ENCODE measurements at places on chromosomes 5 and 9.

DNA sequence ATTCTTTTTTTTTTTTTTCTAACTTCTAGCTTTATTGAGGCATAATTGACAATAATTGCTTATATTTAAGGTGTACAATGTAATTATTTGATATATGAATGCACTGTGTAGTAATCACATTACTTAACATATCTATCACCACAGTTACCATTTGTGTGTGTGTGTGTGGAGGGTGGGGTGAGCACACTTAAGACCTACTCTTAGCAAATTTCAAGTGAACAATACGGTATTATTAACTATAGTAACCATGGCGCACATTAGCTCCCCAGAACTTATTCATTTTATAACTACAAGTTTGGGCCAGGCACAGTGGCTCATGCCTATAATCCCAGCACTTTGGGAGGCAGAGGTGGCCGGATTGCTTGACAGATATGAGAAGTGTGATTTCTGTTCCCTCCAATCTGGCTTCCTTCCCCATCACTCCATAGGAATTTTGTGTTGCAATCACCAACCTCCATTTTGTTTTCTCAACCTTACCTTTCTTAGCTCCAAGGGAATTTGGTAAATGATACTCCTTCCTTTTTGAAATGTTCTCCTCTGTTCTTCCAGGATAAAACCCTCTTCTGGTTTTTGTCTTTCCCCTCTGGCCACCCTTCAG, 14.9 kb downstream of the TXN start:
- no peak for DNase-seq

DNA sequence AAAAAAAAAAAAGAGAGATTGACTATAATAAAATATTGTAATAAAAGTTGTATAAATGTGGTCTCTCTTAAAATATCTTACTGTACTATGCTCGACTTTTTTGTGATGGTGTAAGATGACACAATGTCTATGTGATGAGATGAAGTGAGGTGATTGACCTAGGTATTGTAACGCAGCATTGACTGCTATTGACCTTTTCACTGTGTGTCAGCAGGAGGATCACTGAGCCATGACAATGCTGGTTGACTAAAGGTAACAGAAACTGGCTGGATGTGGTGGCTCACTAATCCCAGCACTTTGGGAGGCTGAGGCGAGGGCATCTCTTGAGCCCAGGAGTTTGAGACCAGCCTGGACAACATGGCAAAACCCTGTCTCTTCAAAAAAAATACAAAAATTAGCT, 78.6 kb upstream of the MYO10 start:
- no peak for DNase-seq

DNA sequence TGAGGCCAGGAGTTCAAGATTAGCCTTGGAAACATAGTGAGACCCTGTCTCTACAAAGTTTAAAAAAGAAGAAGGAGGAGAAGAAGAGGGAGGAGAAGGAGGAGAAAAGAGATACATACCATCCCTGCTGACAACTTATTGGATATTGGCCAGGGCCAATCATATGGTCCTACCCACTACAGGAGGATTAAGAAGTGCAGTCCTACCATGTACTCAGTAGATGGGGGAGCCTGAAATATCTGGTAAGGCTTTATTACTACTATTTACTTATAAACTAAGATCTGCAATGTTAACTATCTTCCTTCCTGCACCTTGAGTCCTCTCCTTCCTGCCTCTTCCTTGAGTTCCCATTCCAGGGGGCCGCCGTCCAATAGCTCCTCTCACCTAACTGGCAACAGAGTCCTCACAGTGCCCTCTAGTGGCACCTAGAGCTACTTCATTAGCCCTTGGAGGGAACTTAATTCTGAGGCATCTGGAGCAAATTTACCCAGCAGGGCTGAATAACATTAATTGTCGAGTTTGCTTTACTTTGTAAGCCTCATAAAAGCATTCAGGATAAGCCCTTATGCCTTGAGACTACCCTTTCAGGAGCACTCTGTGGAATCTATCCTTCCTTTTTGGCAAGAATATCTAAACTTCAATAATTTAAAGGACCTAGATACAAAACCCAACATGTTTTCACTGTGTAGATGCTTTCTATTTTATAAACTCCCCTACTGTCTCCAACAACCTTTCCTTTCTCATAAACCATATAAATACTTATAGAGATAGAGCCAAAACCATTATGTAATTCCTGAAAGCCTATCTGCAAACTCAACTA, 39.1 kb upstream of the RANBP6 start:
- peak; percentile 51 for DNase-seq

- DNase-seq = no peak
Observed at GRCh38 chr5:141647851-141648250, 3.4 kb downstream of the FCHSD1 start.

DNA sequence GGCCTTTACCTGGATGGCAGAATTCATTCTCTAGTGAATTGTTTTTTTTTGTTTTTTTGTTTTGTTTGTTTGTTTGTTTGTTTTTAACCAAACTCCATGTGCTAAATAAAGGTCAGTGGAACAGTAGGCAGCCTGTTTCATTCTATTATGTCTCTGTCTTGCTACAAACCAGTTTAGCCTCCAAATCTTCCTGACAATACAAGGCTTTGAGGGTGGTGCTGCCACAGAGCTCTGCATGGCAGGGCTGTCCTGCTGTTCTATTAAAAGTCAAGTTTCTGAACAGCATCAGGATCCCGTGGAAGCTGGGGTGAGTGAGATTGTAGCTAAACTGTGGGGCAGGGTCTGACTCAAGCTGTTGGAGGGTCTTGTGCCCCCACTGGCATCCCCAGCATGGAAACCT, 144.1 kb upstream of the MAST4 start:
- no peak for DNase-seq

DNA sequence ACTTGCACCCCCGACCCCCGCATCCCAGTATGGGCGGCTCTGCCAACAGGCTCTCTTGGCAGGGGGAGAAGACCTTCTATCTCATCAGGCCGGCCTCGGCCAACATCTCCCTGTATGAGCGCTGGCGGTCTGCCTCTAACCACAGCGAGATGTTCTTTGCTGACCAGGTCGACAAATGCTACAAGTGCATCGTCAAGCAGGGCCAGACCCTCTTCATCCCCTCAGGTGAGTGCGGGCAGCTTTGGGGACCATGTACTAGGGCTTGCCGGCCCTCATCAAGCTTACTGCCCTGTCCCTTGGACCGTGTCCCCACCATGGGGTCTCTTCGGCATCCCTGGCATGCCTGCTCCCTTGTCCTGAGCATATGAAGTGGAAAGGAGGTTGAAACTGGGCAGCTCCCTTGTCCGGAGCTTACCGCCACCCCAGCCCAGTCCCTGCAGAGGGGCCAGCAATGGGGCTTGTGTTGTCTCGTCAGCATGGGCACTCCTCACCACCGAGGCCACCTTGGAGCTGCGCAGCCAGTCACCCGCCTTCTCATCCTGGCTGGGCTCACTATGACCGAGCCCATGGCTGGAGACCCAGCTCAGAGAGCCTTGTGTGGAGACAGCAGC, 78.1 kb downstream of the PHF2 start:
- DNase-seq = no peak

GRCh38 chr5:36944607-36945225, 68.1 kb downstream of the NIPBL start:
- peak; percentile 26 for DNase-seq

GRCh38 chr5:129511291-129511690, 51.2 kb downstream of the ADAMTS19 start:
- no peak for DNase-seq

DNA sequence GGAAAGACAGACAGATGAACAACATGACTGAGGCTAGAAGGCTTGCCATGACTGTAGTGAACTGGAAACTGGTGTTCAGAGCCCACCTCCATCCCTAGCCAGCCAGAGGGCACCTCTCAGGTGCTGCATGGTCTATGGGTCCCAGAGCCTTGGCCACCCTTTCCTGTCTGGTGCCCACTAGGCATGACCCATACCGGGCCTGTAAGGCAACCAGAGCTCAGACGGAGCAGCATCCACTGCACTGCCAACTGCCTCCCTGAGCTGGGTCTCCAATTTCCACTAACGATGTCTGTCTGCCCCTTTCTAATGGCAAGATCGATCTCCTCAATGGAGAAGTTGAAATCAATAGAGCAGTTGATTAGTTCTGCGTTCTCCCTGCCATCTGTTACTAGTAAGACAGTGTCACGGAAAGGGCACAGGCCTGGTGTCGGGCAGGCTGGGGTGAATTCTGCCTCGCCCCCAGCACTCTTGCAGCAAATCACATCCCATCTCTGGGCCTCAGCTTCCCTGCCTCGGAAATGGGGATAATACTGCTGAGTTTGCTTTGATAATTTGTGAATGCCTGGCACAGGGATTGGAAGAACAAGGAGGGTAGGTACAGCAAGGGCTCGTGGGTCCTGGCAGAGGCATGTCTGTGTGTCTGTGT, 172.3 kb upstream of the MVB12B start:
- DNase-seq = no peak

- no peak for DNase-seq
Observed at GRCh38 chr9:116027096-116027495, 126.5 kb upstream of the PAPPA start.

GRCh38 chr5:912280-913091, 19.8 kb downstream of the TRIP13 start:
- peak; percentile 78 for DNase-seq

GRCh38 chr9:75033791-75034473, 5.8 kb upstream of the CARNMT1 start:
- no peak for DNase-seq

- DNase-seq = no peak
Observed at GRCh38 chr9:133505901-133506652, 18.7 kb downstream of the MYMK start.

- no peak for DNase-seq
Observed at GRCh38 chr9:117473293-117473692, 58.4 kb upstream of the ASTN2 start.

DNA sequence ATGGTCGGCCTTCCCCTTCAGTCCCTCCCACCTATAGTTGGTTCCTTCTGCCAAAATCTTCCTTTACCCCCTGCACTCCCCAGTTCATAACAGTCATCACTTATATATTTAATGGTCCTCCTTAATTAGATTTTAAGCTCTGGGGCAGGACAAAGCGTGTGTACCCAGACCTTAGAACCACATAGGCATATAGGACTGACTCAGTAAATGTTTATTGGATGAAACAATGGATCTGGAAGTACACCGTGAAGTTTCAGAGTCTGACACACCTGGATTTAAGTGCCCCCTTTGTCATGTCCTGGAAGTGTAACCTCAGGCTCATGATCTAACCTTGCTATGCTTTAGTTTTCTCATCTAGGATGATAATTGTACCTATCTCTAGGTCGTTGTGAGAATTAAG, 32.0 kb downstream of the STARD4 start:
- DNase-seq = no peak

GRCh38 chr5:179308563-179309382, 36.5 kb downstream of the ADAMTS2 start:
- DNase-seq = no peak

DNA sequence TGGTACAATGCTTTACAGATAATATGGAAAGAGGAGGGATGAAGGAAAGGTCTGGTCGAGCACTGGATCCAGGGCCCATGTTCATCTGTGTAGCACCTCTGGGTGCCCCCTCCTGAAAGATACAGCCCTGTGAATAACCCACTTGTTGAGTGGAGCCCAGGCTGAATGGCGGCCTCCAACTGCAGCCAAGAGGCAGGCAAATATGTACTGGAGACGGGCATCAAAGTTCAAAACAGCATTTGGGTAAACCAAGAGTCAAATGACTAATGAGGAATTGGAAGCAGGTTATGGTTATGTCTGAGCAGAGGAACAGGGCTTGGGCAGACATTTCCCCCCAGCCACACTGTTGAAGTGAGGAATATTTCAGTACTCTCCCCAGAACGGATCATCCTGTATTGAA, 1.1 kb downstream of the C9 start:
- DNase-seq = no peak

DNA sequence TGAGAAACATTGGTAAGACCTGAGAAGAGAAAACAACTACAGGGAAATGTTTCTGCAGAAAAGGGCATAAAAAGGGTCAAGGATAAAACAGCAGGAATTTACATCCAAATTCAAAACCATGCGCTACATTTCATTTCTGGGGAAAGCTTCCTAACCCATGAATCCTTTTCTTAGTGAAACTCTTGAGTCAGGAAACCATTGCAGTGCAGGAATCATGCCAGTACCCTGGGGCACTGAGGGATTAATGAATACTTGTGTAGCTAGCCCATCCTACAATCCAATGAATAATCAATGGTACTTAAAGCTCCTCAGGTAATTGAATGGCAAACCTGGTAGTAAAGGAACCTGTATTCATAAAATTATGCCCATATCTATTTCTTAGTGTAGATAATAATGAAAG, 580.5 kb downstream of the TLE1 start:
- DNase-seq = no peak

DNA sequence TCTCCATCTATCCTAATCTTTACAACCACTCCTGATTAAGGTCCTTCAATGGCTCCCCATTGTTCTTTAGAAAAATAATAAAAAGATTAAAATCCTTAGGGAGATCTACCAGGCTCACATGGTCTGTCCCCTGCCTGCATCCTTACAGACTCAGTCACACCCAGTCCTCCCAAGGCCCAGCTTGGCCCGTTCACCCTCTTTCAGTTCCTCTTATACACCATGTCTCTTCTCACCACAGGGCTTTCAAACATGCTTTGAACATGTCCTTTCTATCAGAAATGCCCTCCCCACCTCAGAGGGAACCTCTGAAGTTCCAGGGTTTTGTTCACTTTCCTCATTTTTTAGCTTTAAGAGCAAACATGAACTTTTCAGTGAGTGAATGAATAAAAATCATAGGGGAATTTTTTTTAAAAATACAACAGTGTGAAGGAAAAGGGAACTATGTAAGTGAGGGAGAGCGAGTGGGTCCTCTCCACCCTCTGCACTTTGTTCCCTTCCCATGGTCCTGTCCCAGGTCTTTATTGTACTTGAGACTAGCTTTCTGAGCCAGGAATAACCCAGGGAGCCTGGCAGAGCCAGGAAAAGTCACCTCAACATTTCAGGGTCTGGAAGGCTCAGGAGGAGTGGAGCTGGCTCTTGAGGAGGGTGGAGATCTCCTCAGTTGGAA, 55.3 kb downstream of the TRPC7 start:
- no peak for DNase-seq

GRCh38 chr9:105254226-105254625, 9.8 kb downstream of the SLC44A1 start:
- no peak for DNase-seq

DNA sequence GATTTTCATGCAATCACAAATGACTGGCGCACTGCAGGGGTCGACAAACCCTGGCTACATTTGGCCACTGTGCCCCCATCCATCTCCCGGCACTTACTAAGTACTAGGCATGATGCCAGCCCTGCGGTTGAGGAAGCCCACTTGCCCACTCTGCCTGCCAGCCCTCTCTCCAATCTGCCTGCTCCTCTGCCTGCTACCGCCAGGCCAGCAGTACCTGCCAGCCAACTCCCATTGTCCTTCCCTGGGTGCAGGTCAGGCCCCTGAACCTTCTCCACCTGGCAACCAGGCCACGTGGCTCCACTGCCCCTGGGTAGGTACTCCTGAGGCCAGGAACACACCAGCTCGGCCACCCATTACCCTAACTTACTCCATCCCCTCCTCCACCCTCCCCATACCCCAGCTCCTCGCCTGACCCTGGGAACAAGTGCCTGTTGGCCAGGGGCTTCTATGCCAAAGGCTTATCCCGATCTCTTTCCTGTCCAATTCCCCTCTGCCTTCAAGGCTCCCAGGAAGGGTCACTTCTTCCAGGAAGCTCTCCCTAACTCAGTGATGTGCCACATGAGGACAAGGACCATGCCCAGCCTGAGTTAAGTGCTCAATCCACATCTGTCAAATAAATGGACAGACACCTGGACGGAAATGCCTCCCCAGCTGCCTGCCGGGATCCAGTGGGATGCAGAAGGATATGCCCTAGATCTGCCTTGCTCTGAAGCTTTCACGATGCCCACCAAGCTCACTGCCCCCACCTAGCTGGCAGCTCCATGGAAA, 6.6 kb downstream of the EEIG1 start:
- DNase-seq = no peak
